ENCODE measurements at places on chromosomes 6 and 20.

- no peak for DNase-seq
These were observed 21.1 kb upstream of the HLA-DRB1 start for GRCh38 chr6:32610682-32611296.

DNA sequence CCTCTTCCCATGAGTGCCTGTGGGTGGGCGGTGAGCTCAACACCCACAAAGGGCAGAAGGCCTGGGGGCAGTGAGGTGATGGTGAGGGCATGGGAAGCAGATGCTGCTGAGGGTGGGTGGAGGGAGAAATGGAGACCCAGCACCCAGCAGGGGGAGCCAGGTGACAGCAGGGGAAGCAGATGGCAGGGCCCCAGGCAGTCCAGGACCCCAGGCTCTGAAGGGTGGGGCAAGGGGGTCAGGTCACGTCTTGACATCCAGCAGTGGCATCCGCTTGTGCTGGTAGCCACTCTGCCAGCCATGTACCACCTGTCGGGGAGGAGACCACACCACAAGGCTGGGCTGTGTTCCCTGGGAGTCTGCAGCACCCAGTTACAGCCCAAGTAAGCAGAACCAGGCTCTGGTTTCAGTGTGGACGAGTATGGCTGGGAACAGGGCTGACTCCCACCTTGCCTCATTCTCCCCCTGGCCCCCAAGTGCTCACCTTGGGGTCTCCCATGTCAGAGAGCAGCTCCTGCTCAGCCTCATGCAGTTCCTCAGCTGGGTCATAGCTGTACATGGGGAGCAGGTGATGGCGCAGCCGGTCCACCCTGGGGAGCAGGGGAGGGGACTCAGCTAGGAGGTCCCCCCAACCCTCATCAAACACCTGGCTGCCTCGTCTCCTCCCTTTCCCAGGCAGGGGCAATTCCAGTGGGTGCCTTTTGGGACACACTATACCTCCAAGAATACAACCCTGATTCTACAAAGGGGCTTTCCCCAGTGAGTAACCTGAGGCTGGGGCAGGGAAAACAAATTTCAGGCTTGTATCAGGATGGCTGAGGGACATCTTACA, 2.0 kb downstream of the SMIM29 start:
- DNase-seq = peak; percentile 36

- no peak for DNase-seq
These were observed 12.6 kb downstream of the KCNK17 start for GRCh38 chr6:39301606-39302005.

DNA sequence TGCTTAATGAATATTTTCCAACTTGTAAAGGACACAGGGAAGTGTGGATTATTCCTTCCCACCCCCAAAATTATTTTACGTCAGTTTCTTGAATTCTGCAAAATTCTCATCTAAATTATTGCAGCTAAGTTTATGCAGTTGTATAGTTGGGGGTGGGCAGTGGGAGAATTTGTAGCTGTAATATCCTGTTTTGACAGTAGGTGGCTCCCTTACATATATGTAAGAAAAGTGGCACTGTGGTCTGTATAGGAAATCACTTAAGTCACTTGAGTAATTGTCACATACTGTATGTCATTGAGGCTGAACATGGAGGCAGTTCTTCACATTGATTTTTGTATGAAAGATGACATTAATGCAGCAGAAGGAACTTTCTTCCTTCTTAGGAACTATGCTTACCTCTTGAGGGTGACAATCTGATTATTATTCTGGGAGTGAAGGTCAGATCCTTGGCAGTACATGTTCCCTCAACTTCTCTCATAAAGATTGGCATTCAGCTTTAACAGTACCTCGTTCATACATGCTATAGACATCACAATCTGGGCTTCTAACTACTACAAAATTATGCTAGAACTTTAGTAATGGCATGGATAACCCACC, 14.6 kb upstream of the CFAP206 start:
- no peak for DNase-seq
